ENCODE measurements at places on chromosomes 4 and X.

DNA sequence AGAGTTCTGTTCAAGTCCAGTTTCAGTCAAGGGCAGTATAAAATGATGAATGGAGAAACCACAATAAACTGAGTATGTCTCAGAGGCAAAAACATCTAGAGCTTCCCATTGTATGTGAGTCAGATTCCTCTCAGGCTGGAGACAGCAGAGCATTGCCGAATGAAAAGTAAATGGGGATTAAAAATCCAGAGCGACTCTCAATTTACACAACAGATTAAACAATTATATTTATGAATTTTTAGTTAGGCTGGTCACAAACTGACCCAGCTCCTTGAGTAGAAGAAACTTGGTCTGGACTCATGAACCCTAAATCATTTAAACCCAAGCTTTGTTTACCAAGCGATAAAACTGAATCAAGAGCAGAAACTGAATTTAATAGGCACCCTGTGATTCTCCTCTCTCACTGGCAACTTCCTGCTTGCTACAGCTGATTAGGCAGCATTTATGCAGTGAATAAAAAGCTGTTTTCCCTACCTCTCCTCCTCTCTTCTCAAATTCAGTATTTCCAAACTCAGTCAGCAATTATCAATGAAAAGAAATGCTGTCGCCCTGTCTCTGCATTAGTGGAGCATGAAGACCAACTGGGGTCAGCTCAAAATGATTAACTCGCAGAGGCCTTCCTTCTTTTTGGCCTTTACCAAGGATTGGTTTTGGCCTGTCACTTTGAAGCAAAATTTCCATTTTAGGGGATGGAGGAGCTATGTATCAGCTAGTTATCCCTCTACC lies 568.0 kb downstream of the PDHA2 start:
- no peak for ATAC-seq

DNA sequence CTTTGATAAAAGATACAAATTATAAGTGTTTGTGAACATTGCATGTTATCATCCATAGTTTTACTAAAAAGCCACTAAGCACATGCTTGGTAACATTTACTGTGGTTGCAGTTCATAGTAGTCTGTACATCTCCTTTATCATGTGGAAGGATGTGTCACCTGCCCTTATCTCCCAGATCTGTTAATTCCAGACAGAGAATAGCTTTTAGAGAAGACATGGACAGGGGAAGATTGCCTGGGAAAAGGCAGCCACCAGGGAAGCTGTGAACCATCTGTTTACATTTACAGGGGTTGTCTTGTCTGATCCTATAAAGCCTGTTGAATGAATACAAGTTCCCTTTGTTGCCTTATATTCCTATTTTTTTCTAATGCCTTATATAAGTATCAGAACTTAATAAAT lies 396.0 kb downstream of the FAT4 start:
- ATAC-seq = no peak

DNA sequence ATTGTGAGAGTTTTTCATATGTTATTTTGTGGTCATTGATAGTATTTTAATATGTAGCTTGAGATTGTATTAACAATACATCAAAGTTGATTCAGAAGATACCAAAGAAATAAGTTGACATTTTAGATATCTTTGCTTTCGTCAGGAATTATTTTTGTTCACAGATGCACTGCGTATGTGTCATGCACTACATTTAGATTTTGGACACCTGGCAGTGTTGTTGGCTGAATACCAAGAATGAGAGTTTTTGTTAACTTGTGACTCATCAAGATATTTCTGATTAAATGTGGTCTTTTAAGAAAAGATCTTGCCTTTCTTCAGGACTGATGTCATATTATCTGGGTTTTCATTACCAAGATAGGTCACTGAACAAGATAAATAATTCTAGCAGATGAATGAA lies 633.4 kb downstream of the CENPC start:
- ATAC-seq = no peak

- ATAC-seq = no peak
Observed at GRCh38 chrX:136227948-136228838, 23.0 kb downstream of the MAP7D3 start.

DNA sequence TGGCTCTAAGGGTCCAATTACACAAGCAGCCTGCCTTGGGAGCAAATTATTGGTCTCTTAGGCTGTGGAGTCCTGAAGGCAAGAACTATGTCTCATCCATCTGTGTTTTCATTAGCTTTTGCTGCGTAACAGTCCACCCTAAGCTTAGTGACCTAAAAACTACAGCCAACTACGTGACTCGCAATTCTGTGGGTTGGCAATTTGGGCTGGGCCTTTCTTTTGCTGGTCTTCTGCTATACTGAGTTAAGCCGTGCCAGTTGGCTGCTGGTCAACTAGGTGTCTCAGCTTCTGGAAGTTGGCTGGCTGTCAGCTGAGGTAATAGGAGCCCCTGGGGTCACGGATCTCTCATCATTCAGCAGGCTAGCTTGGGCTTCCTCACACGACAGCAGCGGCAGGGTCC lies 205.6 kb upstream of the S100G start:
- ATAC-seq = peak; percentile 60

DNA sequence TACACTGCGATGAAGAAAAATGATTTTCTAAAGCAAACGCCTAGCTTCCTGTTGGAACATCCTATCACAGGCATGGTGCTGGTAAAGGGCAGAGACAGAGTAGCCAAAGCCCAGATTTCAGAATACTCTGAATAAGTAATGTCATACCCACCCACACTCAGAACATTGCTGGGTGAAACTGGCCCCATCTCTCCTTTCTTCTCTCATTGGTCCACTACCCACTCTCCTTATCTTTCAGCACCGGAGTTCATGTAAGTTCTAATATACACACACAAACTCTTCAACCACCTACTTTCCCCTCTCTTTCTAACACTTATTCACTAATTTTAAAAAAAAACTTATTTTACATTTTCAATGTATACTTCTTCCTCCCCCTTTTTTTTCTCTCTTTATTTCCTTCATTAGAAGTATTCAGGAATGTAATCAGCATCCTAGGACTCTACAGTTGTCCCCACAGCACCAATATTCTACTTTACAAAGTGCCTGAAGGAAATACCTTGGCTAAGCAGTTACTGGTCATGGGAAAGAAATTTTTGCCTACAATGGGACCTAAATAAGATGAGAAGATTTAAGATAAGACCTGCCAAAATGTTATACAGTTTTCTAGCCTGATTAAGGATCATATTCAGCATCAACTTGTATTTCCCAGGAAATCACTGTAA lies 63.0 kb downstream of the SEC24D start:
- peak; percentile 31 for ATAC-seq

GRCh38 chr4:74320559-74321118 lies 12.4 kb downstream of the EPGN start:
- ATAC-seq = peak; percentile 97

DNA sequence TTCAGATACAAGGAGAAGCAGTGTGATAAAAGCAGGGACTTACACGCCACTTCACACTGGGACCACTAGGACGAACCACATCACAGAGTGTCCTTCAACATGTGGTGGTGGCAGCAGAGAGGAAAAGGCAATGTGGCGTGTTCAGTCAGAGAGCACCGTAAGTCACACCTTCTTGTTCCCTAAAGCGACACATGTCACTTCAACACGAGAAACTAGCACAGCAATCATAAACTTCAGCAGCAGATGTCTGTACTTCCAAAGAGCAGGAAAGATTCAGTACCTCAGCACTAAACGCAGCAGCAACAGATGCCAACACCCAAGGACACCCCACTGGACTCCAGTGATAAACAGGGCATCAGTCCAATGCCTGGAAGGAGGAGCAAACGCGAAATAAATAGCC lies 96.7 kb downstream of the AREG start:
- no peak for ATAC-seq

DNA sequence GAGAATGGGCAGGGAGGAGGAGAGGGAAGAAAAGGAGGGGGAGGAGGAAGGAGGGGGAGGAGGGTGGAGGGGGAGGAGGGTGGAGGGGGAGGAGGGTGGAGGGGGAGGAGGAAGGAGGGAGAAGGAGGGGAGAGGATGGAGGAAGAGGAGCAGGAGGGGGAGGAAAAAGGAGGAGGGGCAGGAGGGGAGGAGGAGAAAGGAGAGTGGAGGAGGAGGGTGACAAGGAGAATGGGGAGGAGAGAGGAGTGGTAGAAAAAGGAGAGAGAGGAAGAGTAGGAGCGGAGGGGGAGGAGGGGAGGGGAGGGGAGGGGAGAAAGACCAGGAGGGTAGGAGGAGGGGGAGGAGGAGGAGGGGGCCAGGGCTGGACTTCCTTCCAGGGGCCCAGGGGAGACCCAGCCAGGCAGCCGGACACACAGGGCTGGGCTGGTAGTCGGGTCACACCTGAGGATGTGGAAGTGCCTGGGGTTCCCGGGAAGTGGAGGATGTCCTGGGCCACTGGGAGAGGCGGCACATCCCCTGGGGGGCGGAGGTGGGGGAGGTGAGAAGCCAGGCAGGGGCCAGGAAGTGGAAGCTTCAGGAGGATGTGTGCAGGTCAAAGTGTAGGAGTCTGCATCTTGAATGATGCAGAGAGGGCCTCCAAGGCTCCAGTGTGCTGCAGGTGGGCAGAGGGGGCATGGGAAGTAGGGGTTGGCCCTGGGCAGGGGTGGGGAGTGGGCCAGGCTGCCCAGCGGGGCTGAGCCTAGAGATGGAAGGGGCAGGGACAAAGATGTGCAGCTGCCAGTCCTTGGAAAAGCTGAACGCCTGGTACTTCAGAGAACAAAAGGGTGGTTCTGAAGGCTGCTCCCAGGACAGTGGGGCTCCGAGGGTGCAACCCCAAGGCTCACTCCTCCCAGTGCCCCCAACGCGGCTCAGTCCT lies 18.8 kb downstream of the IL3RA start:
- ATAC-seq = peak; percentile 30

DNA sequence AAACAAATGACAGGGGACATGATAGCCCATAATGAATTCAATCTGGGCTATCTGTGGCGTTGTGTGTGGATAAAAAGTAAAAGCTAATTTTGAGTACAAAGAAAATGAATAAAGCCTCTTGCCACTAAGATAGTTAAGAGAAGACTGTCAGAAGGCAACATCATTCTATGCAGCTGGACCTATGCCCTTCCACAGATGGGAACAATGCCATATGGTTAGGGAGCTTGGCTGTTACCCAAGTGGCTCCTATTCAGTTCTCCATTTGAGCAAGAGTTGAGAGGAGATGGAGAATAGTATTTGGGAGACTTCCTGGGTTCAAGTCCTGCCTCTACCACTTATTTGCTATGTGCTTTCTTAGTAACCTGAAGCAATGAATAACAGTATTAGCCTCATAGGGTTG lies 107.7 kb downstream of the ANXA3 start:
- ATAC-seq = peak; percentile 9

GRCh38 chr4:159447296-159447695 lies 344.4 kb downstream of the RAPGEF2 start:
- no peak for ATAC-seq

DNA sequence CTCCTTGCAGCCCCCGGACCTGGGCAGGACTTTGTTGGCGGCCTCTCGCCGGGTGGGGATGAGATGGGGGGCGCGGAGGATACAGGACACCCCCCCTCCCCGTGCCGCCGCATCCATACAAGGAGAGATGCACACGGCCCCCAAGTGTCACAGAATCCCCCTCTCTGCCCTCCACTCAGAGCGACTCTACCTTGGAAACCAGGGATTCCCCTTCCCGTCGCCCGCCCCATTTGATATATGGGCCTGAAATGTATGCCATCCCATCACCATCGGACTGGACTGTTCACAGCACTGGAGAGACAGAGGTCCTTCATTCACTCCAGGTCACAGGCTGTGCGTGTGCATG lies 426 bp downstream of the PORCN start:
- ATAC-seq = peak; percentile 22

All from SK-N-SH treated with all-trans-retinoic acid at 6 μM for 48 hours (cell line).